ENCODE measurements at places on chromosomes 5 and 9.

DNA sequence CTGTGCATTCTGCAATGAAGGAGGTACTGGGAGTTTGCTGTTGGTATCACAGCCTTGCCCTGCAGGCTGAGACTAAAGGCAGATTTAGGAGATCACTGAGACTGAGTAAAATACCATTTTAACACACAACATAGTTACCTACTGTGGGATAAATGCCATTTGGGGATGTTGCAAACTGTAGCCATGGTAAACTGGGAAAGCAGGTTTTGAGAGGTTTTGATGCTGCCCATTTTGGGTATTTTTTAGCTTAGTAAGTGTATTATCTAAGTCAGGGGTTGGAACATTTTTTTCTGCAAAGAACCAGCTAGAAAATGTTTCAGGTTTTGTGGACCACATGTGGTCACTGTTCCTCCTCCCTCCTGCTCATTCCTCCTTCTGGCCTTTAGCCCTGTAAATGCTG lies 108.9 kb downstream of the EHMT1 start:
- no peak for DNase-seq

DNA sequence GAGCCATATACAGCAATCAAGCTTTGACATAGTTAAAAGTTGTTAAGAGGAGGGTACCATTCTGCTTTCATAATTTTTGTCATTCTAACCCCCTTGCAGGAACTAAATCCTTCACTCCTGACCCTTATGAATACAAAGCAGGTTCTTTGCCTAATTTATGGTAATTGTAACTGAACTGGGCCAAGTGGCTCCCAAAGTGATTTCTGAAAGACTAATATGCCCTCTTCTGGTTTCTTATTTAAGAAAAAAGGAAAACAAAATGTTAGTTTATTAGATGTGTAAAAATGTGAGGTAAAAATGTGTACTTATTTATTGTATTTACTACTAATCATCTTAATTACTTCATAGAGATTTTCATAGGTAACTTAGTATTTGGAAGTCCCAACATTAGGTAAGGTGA lies 268.5 kb downstream of the BNC2 start:
- DNase-seq = no peak

GRCh38 chr5:136037001-136037705 lies 8.4 kb downstream of the TGFBI start:
- no peak for DNase-seq

DNA sequence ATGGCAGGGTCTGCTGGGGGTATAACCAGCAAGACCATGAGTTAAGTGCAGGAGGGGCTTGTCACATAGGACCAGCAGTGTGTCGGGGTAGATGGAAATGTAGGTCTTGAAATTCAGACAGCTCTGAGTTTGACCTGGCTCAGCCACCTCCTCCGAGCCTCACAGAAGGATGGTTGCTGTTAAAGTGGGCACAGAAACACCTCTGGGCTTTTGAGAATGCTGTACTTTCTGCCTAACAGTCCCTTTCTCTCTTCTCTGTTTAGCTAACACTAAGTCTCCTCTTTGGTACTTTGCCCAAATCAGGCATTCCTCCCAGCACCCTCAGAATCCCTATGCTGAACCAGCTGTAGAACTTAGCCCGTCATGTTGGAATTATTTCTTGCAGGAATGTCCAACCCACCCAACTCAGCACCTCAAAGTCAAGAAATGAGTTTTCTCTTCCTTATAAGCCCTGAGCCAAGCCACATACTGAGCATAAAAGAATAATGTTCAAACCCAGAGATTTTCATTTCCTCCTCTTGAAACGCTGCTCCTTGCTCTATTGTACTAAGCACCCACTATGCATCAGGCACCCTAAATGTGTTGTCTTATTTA lies 41.7 kb upstream of the MATR3 start:
- DNase-seq = no peak

GRCh38 chr5:146041180-146041789 lies 64.1 kb downstream of the PLAC8L1 start:
- no peak for DNase-seq

GRCh38 chr9:89339807-89340206 lies 21.5 kb downstream of the SECISBP2 start:
- DNase-seq = no peak

DNA sequence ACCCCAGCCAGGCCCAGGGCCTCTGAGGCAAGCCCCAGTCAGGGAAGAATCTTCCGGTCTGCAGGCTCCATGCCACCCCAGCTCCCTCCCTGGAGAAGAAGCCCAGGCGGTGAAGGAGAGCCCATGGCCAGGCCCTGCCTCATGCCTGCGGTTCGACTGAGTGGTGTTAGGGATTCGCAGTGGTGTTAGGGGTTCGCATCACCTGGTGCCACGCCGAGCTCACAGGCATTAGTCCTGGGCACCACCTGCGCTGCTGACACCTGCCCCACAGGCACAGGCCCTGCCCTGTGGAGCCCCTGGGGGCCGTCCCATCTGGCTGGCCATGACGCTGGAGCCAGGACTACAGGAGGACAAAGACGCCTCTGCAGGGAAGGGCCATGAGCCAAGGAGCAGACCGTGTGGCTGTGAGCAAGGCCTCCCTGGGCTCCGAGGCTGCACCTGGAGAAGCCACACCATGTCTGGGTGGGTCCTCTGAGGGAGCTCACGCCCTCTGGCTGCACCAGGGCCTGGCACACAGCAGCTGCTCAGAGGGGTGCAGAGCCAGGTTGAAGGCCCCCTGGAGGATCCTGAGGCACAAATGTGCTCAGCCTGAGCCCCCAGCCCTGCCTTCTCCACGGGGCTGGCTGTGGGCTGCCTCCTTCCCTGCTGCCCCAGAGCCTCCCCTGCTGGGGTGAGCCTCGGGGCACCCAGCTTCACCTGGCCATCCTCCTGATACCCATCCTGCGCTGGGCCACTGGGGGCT lies 27.6 kb upstream of the RNF130 start:
- DNase-seq = no peak

- DNase-seq = no peak
Observed at GRCh38 chr9:112809351-112809848, 58.8 kb downstream of the SNX30 start.

DNA sequence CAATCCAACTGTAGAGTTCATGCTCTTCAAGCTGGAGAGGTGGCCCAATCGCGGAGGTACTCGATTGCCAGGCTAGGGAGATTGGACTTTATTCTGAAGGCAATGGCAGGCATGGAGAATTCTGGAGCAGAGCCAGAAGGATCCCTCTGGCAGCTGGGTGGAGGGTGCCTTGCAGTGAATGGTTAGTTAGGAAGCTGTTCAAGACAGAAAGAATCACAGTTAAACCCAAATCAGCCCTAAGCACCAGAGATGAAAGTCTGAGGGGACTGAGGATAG lies 182.4 kb downstream of the RGS3 start:
- no peak for DNase-seq

DNA sequence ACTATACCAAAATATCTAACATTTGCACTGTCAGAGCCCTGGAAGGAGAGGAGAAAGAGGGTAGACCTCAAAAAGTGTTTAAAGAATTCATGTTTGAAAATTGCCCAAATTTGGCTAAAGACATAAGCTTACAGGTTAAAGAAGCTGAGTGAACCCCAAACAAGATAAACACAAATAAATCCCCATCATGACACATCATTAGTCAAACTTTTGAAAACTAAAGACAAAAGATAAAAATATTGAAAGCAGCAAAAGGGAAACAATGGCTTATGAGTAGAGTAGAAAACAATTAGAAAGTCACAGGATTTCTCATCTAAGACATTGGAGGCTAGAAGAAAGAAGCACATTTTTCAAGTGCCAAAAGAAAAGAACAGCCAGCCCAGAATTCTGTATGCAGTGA lies 6.1 kb upstream of the UBLCP1 start:
- DNase-seq = no peak

DNA sequence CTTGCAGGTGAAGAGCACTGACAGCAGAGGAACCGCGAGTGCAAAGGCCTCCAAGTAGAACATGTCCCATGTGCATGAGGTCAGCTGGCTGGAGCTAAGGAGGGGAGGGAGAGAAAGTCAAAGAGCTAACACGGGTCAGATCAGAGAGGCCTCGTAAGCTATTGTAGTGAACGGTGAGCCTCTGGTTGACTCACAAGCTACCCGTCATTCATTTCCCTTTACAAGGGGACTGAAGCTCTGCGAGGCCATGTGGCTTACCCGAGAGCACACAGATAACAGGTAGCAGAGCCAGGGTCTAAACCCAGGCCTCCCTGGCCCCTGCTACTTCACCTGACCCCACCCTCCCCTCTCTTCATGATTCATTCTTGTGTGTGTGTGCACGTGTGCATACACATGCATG lies 152.7 kb upstream of the ADRA1B start:
- no peak for DNase-seq

- DNase-seq = no peak
Observed at GRCh38 chr9:107213561-107214028, 69.5 kb upstream of the RAD23B start.

GRCh38 chr5:127961006-127961762 lies 122.4 kb upstream of the SLC12A2 start:
- DNase-seq = no peak

All from stimulated activated CD8-positive, alpha-beta memory T cell treated with anti-CD3 and anti-CD28 coated beads, Interleukin-7, amount 100 ng/mL, for 1 hour (primary cell).